ENCODE measurements at places on chromosomes 2 and 18.

GRCh38 chr2:196182439-196183171, 11.2 kb upstream of the STK17B start:
- DNase-seq, result peak; percentile 53

- DNase-seq, result no peak
These were observed 31.1 kb upstream of the SATB2 start for GRCh38 chr2:199488772-199489400.

- no peak for DNase-seq
These were observed 110.3 kb upstream of the MAP4K4 start for GRCh38 chr2:101587251-101587650.

DNA sequence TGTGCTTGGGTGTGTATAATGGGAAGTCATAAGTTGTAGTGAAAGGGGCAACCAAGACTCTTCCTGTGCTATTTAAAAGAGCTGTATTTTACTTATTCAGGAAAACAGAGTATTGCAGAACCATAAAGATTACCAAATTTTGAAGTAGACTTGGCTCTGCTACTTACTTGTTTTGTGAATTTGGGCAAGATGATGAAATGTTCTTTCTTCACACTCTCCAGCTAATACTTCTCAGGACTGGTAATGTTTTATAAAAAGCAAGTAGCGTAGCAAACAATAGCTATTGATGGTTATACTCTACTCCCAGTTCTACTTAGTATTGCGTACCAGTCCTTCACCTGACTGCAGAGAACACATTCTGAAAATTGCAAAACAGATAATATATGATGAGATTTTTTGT, 374.1 kb downstream of the ARHGAP15 start:
- no peak for DNase-seq

- no peak for DNase-seq
These were observed 139.0 kb downstream of the DDX1 start for GRCh38 chr2:15730545-15731212.

GRCh38 chr2:8494589-8494988, 187.3 kb upstream of the ID2 start:
- DNase-seq, result no peak

DNA sequence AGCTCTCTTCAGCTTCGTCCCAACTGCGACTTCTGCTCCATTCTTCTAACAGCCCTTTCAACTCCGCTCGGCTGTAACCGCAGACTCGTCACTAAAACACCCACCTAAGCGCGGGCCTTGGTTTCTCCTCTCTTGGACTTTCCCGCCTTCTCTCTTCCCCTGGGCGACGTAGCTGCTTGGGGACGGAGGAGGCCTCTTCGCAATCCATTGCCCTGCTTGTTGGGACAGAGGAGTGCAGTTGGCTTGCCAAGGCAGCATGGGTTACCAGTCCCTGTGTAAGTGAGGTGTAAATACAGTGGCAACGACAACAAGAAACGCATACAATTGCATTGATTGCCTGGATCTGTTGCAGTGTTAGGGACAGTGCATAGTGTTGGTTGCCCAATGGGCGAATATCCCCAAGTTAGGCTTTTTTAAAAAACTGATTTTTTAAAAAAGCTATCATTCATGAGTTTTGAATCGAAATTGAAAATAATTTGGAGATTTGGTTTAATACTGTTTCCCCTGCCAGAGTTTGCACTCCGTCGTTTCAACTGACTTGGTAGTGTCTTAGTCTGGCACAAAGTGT, 484 bp upstream of the DARS1 start:
- peak; percentile 84 for DNase-seq

GRCh38 chr2:150174056-150174805, 313.2 kb downstream of the RND3 start:
- no peak for DNase-seq

GRCh38 chr2:140597836-140598235, 1533.0 kb downstream of the LRP1B start:
- no peak for DNase-seq

GRCh38 chr18:54939361-54939917, 19.8 kb downstream of the CCDC68 start:
- DNase-seq, result no peak

GRCh38 chr2:212536817-212537725, 1.5 kb downstream of the ERBB4 start:
- no peak for DNase-seq

DNA sequence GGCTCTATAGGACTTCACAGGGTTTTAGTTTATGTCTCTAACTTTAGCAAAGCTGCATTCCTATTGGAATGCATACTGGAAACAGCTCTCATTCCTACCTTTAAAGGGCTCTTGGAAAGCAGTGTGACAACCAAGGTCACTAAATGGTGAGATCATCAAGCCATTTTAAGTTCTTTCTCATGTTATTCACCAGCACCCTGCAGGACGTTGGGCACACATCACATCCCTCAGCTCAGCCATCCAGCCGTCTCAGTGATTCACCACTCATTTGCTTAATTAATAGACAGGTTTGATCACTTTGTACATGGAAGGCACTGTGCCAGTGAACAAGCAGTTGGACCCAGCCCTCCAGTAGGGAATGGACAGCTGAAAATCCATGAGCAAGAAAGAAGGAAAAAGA, 32.2 kb upstream of the RBM44 start:
- DNase-seq, result no peak

GRCh38 chr2:238730001-238730669, 117.8 kb upstream of the TWIST2 start:
- no peak for DNase-seq

DNA sequence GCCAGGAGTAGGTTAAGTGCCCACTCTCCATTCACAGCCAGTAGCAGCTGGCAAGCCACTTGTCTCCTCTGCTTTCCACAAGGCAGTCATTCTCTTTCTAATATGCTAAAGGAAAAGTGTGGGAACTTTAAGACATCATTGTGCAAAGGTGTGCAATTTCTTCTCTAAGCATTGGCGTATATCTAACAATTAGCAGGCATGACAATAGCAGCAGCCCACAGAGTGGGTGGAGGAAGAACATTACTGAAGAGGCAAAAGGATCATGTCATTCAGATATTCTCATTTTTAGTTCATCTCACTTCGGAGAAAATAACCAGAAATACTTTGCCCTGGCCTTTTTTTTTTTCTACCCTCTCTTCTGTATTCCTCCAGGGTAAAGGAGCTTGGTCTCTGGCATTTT, 177.6 kb downstream of the DNAH7 start:
- no peak for DNase-seq

DNA sequence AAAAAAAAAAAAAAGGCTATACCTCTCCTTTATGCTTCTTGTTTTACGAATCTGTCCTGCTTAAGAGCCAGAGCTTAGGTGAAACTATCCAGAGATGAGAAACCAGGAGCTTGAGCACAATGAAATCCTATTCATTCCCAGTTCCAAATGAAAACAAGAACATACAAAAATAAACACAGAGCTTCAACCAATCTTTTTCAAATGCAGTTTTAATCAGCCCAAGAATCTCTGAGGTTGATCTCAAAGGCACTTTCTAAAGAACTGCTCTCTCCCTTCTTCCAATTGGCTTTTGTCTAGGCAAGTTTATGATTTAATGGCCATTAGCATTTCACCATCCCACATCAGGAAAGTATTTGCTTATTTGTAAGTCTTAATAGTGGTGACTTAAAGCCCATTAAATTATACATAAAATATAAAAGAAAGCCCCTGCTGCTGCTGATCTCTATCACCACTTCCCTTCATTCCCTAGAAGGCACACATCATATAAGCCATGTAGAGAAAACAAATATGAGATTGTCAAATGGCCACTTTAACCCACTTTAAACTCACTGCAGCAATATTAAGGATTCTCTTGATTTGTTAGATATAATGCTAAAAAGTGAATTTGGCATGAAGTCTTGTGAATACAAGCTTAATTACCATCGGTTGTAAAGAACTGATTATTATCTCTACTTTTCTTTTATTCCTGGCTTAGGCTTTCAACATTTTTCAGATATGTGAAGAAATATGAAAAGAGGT, 29.3 kb upstream of the SCN9A start:
- no peak for DNase-seq

DNA sequence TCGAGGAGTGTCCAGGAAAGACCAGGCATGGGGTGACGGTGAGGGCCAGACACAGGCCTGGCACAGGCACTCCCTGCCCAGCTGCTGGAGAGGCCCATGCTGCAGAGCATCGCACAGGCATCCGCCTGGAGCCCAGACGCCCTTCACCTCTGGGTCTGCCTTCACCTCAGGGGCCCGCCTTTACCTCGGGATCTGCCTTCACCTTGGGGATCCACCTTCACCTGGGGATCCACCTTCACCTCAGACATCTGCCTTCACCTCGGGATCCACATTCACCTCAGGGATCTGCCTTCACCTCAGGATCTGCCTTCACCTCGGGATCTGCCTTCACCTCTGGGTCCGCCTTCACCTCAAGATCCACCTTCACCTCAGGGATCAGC, 7.7 kb downstream of the KIF1A start:
- DNase-seq, result no peak

DNA sequence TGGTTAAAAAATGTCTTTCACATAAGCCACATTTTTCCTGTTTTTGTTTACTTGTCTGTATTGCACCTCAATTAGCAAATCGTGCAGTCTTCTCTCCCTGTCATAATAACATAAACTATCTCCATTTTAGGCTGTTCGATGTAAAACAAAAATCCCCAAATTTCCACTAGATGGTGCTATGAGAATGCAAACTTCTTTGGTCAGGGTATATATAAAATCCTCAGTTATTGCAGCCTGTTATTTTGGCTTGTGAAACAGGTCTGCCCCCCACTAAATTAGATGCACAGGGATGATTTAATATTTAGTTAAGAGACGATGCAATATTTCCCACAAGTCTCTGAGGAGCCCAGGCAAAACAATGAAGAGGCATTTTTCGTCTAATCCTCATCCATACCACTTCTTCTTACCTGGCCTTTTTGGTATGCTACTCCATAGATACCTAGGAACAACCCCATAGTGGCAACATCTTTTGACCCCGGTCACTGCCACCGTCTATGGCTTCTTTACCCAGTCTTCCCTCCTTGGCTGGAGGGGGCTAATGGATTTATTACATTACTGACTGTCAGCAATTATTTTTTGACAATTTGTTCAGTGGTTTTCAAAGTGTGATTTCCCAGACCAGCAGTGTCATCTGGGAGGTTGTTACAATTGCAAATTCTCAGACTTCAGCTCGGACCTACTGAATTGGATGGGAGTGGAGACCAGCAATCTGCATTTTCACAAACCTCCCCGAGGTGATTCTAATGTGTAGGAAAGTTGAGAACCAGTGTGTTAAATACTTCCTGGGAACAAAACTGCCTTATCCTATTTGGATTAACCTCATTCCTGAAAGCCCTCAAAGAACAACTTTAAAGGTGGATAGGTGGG, 117.4 kb upstream of the CWC22 start:
- peak; percentile 37 for DNase-seq

DNA sequence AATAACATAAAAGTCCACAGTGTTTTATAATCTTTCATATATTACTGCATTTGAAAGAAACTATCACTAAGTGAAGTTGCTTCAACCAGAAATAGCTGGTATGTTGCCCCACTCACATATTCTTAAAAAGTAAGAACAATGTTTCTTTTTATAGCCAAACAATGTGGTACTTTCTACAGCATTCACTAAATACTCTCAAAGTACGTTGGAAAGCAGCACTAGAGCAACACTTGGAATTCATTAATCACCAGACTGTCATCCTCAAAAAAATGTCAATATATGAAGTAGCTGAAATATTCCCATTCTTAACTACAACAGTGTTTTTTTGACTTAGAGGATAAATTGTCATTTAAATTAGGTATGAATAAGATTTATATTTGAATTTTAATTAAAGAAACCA, 32.8 kb downstream of the COBLL1 start:
- no peak for DNase-seq

DNA sequence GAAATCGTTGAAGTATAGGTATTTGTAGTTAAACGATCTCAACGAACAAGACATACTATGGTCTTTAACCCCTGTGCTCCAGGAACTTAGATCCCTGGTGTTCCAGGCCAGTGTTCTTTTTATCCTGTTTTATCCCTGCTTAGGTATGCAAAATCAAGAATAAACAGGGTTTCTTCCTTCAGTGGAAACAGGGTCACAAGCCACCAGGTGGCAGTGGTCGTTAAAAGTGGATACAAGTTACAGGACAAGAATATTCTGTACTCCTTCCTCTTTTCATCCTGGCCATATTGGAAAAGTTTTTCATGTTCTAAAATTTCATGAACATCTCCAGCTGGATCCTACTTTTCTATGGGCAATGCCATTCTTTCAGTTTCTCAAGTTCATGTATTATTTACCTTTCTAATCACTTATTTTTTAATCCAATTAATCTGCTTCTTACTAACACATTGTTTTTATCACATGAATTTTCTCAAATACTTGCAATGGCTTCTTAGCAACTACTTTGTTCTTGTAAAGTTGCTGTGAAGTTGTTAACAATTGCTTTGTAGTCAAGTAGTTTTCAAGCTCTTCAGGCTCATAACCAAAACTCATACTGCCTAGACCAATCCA, 16.4 kb upstream of the HNMT start:
- no peak for DNase-seq

GRCh38 chr2:26008851-26009566, 24.9 kb upstream of the RAB10 start:
- DNase-seq, result no peak

GRCh38 chr2:186544255-186544675, 45.6 kb upstream of the ITGAV start:
- DNase-seq, result no peak

- peak; percentile 5 for DNase-seq
These were observed 667.9 kb downstream of the BCL11A start for GRCh38 chr2:59885541-59885940.

- DNase-seq, result no peak
These were observed 2.1 kb upstream of the STK17B start for GRCh38 chr2:196173505-196173904.

DNA sequence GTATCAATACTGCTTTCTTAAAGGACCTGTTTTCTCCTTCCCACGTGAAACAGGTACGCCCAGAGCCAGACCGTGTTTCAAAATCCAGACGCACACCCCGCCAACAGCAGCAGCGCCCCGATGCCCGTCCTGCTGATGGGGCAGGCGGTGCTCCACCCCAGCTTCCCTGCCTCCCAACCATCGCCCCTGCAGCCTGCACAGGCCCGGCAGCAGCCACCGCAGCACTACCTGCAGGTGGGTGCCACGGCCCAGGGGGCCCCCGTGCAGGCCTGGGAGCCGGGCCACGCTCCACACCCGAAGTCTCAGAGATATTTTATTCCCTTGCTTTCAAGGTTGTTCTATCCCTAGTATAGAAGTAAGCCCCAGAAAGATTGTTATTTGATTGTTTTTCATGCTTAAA, 8.8 kb upstream of the RPL31 start:
- DNase-seq, result no peak

DNA sequence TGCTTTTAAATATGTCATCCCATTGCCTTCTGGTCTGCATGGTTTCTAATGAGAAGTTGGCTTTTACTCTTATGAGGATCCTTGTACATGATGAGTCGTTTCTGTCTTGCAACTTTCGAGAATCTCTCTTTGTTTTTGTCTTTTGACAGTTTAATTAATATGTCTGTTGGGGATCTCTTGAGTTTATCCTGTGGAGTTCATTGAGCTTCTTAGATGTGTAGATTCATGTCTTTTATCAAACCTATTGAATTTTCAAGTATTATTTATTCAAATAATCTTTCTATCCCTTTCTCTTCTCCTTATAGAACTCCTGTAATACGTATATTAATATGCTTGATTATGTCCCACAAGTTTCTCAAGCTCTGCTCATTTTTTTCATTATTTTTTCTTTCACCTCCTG, 67.9 kb downstream of the TMEM185B start:
- DNase-seq, result no peak
